ENCODE measurements at places on chromosomes 2 and 18.

DNA sequence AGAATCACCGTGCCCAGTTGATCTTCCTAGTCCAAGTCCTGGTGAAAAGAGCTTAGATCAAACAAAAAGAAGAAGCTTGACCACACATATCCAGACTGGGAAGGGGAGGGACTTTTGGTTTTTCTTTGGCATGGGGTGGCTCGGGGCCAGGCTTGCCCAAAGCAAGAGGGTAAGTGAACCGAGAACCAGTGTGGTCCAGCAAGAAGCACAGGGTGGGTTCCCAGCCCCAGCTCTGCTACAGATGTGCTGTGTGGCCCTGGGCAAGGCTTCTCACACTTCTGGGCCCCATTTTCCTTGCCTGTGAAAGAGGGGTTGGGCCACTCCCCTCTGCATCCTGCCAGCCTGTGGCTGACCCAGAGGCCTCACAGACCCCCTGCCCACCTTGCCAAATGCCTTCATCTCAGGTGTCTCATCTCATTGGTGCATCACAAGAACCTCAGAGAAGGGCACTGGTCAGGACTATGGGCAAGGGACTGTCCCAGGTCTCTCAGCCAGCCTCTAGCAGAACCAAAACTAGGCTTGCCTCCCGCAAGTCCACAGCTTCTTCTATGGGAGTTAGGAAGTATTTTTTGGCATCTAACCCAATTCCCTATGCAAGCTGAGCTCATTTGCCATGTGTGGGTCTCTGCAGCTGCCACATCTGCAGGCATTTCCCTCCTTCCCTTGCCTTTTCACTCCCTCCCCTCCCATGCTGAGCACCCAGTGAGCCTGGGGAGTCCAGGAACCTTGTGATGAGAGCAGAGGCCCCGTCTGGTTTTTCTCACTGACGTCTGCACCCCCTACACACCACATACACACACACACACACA lies 6.9 kb downstream of the ATP6V1B1 start:
- DNase-seq = no peak

- no peak for DNase-seq
Measured at GRCh38 chr18:67596003-67596402, 79.5 kb upstream of the DSEL start.

GRCh38 chr18:68548904-68549870 lies 165.7 kb downstream of the TMX3 start:
- no peak for DNase-seq

DNA sequence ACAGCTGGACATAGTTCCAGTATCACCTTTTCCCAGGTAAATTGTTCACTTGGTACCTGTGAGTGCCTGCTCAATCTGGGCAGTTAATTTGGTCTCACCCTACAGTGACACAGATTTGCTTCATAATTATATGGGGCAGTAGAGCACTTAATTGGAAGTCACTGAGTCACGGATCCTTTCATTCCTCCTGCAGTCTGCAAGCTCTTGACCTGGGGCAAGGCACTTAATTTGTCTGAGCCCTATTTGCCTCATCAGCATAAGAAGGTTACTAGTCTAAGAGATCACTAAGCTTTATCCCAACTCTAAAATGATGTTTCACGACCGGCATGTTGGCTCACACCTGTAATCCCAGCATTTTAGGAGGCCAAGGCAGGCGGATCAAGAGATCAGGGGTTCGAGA lies 8.9 kb downstream of the FBXO36 start:
- no peak for DNase-seq

GRCh38 chr2:215528555-215528954 lies 92.7 kb upstream of the FN1 start:
- peak; percentile 87 for DNase-seq

DNA sequence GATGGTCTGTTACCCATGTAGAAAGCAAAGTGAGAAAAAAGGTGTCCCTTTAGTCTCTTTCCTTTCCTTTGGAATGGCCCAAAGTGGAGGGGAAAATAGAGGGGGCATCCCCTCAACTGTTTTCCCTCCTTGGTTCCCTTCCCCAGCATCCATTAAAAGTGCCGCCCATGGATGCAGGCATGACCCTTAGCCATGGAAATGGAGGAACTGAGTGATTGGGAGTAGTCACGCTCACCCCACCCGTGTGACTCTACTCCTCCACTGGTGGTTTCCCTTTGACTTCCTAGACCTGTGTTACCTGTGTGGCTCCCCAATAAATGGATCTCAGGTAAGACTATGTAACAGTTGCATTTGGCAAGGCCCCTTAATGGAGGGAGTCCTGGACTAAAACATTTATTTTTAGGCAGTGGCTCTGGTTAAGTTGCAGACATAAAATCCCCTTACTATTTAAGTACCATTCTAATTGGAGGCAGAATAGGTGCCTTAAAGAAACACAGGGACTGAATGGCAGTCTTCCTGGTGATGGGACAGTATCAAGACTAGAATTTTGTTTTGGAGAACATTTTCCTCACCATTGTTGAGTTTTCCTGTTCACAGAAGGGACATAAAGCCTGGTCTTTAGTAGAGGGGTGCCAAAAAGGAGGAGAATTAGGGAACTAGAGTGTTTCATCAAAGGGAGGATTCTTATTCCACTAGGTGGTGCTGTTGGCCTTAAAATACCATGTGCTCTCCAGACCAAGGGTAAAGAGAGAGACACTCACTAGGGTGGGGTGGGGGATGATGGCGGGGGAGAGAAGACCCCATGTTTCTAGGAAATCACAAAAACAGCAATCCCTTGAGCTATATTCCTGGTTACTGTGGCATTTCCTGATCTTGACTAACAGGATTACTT lies 25.7 kb upstream of the PLA2R1 start:
- peak; percentile 32 for DNase-seq

DNA sequence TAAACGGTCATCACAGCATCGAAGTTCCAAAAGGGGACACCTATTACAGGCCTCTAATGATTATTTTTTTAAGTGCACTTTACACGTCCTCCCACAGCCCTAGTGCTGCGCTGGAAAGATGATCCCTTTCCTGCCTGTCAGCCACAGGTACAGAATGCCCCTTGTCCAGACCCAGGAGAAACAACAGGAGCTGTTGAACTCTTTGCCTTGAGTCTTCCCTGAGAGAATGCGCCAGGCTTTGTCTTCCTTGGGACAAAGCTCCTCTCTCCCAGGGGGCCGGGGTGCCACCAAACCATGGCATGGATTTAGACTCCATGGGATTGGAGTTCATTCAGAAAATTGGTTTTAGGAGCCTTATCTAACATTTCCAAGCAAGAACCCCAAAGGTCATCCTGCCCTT lies 319.0 kb upstream of the SOX11 start:
- DNase-seq = no peak

- peak; percentile 26 for DNase-seq
Measured at GRCh38 chr18:56637711-56638231, 621 bp downstream of the TXNL1 start.

GRCh38 chr2:16302431-16303272 lies 362.3 kb downstream of the MYCN start:
- DNase-seq = no peak

DNA sequence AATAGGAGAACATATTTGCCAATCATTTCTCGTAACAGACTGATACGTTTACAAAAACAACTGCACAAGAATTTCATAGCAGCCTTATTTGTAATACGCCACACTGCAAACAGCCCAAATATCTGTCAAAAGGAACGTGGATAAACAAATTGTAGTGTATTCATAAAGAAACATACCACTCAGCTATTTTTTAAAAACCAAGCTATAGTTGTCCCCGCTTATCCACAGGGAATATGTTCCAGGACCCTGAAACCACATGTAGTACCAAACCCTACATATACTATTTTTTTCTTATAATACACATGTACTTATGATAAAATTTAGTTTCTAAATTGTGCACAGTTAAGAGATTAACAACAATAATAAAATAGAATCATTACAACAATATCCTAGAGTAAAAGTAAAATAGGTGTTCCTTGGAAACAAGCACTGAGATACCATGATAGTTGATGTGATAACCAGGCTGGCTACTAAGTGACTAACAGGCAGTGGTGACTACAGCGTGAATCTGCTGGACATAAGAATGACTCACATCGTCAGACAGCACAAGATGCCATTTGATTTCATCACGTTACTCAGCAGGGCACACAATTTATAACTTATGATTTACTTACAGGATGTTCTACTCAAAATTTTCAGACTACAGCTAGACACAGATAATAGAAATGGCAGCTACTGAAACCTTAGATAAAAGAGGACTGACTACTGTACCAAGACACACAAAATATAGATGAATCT lies 367.4 kb downstream of the NCKAP5 start:
- DNase-seq = peak; percentile 91

- DNase-seq = no peak
Measured at GRCh38 chr2:127647242-127648190, 1.6 kb downstream of the GPR17 start.

DNA sequence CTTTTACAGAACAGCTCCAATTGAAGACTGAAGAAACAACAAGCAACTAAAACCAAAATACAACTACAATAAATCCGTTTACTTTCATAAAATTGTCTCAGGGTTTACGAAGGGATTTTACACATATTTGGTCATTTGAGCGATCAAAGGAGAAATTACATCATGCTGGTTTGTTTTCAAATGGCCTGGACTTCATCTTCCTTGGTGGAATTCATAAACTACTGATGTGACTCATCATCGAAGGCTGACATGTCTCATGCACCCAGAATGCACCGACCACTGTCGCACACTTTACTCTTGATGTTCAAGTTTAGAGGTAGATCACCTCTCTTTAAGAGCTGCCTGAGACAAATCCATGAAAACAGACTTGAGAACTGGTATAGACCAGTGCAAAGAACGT lies 25.6 kb upstream of the PMAIP1 start:
- DNase-seq = peak; percentile 61

DNA sequence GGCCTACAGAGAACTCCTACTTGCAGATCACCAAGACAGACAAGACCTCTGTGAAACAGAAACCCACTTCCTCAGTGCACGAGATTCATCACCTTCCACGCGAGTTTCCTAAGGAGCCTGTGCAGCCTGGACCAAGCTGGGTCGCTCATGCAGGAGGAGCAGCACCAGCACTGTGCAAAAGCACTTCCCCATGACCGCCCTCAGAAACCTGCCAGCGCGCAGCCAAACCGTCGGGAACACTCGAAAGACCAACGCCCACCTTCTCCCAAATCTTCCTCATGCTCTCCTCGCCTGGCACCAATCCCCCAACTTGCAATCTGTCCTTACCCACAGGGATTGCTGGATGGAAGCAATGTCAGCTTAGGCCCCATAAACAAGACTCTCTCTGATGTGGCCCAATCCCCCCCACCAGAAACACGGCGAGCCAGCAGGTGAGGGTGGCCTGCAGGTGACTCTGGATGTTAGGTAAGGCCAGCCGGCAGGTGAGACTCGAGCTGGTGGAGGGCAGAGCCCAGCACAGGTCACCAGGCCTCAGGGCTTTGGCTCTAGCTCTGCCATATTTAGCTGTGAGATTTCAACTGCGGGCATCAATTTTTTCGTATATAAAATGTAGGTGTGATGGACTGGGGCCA lies 69.4 kb downstream of the PXDN start:
- no peak for DNase-seq

DNA sequence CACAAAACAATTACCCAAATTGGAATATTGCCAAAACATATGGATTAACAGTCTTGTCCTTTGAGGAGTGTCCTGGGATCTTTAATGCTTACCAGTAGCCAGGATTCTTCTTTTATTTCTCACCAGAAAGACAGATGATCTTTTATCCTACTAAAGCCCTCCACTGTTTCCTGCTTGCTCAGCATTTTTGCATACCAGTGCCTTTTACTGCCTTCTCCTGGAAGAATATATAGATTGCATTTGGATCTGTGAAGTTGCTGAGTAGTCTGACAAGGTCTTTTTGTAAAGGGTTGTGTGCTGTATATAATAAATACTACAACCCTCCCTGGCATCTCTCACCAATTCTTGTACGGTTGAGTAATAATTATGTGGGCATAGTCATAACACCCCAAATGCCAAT lies 652.2 kb downstream of the LRRTM4 start:
- no peak for DNase-seq

Data from mammary epithelial cell (primary cell).